Stimulated activated CD8-positive, alpha-beta memory T cell treated with anti-CD3 and anti-CD28 coated beads, Interleukin-2, amount 100 ng/mL, for 1 hour (primary cell): ENCODE measurements at places on chromosomes 7 and 10.

DNA sequence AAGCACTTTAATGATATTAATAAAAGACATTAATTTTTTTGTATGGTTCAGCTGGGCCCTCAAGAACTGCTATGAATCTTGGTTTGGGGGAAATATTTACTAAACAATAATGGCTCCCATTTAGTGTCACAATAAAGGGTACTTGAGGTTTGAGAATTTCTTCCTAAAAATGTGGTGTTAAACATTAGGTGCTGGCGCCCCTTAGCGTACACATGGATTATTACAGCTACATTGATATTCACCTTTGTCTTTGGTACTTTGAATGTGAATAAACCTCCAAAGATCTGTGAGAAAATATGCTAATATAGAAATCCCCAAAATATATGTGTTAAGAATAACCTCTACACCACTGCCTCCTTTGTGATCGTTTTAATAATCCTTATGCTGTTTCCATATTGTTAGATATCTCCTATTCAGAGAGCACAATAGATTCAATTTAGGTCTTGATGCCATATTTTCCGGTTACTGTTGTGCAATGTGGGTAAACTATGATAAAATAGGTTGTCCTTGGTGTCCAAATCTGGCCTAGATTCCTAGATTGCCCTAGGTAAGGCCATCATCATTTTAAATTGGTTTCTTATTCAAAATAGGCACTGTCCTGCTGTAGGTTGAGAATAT, 161.8 kb upstream of the CACNA2D1 start:
- DNase-seq: no peak

GRCh38 chr7:23972057-23972456, 262.0 kb downstream of the STK31 start:
- DNase-seq: no peak

DNA sequence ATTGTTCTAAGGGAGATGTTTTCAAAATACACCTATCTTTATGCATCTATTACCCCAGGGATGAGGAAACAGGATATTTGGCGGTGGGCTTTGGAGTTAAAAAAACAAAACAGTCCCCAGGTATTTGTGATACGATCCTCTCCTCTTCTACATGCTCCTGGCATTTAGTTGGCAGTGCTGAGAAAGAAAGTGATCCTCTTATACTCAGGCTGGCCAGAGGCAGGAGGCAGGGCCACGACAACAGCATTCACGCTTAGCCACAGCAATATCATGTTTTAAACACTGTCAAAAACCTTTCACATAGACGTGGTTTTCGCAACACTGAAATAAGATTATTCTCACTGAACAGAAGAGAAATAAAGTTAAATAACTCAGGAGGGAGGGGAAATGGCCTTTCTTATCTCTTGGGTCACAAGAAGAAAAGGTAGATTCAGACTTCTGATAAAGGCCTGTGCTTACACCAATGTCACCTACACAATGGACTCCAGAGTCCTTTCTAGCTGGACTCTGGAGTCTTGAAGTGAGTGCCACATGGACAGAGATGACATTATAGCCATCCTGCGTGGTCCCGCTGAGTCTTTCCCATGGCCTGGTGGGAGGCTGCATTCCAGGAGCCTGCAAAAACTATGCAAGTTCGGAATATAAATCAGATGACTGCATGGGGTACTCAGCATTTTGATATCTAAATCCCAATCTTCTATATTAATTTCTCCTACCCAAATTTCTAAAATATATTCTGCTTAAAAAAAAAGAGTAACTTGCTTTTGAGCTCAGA, 88.7 kb downstream of the PIP4K2A start:
- no peak for DNase-seq

GRCh38 chr10:5623081-5623748, 43.2 kb downstream of the ASB13 start:
- peak; percentile 59 for DNase-seq

GRCh38 chr10:340646-341045, 205.4 kb downstream of the ZMYND11 start:
- no peak for DNase-seq

GRCh38 chr10:26048756-26049155, 114.7 kb downstream of the MYO3A start:
- no peak for DNase-seq
